ENCODE measurements at places on chromosomes 6 and 20.

DNA sequence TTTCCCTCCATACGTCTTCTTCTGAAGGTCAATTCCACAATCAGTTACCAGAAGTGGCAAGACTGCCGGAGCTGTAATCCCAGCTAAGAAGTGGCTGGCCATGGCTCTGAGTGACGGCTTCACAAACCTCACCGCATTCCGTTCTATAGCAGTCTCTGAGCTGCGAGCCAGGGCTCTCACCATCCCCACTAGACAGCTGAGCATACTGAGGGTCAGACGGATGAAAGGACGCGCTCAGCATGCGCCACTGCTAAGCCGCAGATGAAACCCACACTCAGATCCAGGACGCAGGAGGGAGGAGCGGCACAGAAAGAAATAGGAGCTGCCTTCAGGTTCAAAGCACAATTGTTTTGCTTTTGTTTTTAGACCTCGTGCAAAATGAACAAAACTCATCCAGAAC lies 97.9 kb downstream of the ANKRD60 start:
- DNase-seq: no peak

- no peak for DNase-seq
Observed at GRCh38 chr6:111260570-111261298, 173.4 kb downstream of the SLC16A10 start.

- no peak for DNase-seq
Observed at GRCh38 chr6:27870291-27870870, 41.8 kb downstream of the OR2B2 start.

- DNase-seq: no peak
Observed at GRCh38 chr20:55565096-55565773, 440.1 kb downstream of the CBLN4 start.

GRCh38 chr6:24576447-24576846 lies 69.5 kb downstream of the KIAA0319 start:
- DNase-seq: no peak

- no peak for DNase-seq
Observed at GRCh38 chr6:13924146-13924948, 405 bp upstream of the RNF182 start.

DNA sequence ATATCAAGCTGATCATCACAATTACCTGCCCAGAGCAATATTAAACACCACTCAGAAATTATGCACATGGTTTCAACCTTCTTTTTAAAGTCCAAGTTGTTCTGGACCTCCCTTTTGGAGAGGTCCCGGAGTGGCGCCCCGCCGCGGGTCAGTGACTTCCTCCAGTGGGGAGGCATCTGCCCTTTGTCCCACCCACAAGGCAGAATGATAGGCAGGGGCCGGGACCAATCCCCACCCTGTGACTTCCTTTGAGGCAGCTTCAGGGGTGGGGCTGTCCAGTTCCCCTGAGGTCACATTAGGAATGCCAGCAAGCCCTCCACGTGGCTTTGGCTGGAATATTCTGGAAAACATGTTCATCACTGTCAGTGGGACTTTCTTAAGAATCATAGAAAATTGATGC lies 207.0 kb downstream of the ANKRD60 start:
- DNase-seq: no peak

GRCh38 chr20:21272679-21273078 lies 30.5 kb upstream of the XRN2 start:
- DNase-seq: no peak

DNA sequence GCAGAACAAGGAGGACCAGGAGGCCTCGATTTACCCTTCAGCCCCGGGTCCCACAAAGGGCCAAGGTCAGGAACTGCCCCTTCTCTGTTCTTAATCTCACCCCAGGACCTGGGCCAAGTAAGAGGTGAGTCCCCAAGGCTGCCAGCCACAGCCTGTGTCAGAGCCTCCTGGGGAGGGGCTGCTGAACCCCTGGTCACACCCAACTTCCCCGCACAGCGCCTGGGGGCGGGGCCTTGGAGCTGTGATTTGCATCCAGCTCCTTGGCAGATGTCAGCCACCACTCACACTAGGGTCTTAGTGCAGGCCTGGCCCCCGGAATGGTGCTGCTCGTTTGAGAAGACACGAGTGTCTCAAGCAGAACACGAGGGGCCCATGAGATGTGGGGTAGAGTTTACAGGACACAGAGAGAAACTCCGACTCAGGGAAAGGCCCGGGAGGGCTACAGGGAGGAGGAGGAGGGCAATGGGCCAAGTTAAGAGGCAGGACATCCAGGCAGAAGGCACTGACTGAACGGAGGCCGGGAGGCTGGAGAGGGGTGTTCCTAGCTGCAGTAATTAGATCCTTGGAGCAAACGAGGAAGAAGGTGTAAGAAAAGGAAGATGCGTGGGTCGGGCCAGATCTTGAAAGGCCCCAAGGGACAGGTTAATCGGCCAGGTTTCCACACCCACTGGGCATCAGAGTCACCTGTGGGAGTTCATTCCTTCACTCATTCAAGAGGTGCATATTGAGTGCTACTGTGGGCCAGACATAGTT lies 26.9 kb downstream of the ZBP1 start:
- DNase-seq: no peak

DNA sequence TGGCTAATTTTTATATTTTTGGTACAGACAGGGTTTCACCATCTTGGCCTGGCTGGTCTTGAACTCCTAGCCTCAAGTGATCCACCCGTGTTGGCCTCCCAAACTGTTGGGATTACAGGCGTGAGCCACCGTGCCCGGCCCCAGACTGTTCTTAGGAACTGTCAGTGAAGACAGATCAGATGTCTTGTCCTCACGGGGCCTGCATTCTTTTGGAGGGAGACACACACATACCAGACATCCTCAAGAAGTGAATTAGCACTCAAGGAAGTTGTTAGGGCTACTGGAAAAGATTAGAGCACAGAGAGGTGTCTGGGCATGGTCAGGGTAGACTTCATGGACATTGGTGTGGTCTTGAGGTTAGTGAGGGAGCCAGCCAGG lies 10.3 kb upstream of the LPIN3 start:
- no peak for DNase-seq

DNA sequence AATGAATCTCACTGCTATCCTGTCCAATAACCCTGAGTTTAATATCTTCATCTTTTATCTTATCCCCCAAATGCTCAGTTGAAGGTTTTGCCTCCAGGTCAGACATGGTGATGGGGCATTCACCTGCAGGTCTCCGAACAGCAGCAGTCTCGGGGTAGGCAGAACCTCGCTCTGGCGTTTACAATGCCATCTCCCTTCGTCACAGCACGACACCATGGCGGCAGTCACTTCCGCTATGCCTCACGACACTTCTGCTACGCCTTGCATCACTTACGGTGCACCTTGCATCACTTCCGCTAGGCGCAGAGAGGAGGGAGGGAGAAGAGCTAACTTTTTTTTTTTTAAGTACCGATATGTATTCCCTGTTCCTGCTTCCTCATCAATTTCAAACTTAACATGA lies 194.9 kb downstream of the BCAS1 start:
- no peak for DNase-seq

DNA sequence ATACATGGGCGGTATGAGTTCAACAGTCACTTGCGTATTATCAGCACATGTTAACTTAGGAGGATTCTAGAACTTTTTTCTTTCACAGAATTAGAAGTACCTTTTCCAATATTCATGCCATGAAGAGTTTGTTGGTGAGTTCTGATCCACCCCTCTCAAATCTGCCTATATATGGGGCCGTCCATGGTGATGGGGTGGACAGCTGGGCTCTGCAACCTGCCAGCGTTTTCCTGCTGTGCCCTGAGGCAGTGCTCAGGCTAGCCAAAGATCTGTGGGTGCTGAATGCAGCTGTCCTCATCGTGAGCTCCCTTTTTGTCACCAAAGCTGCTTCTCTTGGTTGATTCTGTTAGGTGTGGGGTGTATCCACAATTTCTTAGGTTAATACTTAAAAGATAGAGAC lies 88.7 kb downstream of the THBS2 start:
- no peak for DNase-seq

GRCh38 chr6:112725541-112726085 lies 378.5 kb downstream of the RFPL4B start:
- no peak for DNase-seq

GRCh38 chr6:37492236-37492972 lies 7.3 kb downstream of the CCDC167 start:
- no peak for DNase-seq

DNA sequence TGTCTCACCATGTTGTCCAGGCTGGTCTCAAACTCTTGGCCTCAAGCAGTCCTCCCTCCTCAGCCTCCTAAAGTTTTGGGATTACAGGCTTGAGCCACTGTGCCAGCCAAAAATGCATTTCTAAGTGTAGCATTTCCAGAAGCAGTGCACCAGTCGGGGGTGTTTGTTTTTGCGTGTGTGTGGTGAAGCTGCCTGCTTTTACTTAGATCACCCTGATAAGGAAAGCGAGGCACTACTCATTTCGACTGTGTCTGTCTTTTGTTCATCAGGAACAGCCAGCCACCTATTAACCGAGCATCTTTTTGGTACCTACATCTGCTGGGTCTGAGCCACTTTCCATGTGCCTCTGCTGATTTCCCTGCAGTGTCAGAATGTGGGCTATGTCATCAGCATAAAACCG lies 18.7 kb downstream of the SIRT5 start:
- no peak for DNase-seq

DNA sequence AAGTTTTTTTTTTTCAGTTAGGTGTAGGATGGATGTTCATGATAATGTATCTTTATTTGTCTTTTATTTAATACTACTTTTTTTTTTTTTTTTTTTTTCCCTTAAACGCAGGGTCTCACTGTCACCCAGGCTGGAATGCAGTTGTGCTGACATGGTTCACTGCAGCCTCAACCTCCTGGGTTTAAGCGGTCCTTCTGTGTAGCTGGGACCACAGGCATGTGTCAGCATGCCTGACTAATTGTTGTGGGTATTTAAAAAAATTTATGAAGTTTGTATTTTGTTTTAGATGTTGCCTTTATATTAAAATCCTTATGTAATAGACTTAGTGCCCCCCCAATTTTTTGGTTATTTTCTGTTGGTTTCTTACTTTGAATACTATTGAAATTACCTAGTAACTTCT lies 42.6 kb downstream of the NCOA3 start:
- DNase-seq: no peak

DNA sequence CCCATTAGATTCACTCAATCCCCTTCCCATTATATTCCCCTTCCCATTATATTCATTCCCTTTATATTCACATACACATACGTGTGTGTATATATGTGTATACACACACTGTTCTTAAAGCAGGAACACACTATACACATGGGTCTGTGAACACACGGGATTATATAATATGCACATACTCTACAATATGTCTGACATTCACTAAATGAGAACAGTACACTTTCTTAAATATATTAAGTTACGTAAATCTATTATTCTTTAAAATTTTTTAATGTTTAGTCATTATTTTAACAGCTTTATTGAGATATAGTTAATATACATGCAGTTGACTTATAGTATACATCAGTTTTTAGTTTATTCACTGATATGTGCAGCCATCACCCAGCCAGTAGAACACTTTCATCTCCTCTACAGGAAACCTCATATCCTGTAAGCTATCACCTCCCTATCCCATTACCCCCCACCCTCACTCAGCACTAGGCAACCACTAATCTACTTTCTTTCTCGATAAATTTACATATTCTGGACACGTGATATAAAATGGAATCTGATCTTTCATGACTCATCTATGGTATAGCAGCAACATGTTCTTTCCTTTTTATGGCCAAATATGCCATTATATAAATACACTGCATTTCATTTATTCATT lies 13.9 kb upstream of the SUMO4 start:
- DNase-seq: no peak

GRCh38 chr6:108585921-108586536 lies 25.3 kb downstream of the FOXO3 start:
- no peak for DNase-seq

GRCh38 chr6:99604166-99605073 lies 2.2 kb upstream of the PRDM13 start:
- DNase-seq: no peak

GRCh38 chr20:19864130-19864529 lies 106.1 kb downstream of the RIN2 start:
- DNase-seq: no peak

DNA sequence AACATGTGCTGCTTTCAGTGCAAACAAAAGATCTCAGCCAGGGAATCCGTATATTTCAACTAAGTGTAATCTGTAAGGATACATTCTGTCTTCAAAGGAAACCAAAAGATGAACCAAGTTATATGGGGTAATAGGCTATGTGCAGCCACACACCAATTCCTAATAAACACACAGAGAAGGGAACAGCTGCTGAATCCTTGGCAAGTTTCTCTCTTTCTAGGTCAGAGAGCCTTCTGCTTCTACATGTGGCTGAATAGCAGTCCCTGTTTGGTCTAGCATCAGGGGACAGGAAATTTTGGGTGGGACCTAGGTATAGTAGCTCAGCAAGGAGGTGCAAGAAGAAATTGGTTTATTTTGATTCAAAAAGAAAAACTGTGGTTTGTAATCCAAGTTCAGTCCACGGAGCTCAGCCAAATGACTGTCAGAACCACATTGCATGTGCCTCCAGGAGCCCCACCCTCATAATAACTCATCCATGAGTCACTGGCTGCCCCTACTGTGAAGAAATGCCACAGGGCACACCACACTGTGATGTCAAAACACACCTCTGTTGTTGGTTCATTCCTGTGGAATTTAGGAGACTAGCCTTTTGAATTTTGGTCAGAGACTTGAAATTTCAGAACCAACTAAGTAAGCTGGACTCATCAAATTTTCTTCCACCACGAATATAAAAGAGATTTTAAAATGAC lies 21.1 kb downstream of the SPTLC3 start:
- DNase-seq: no peak

- DNase-seq: no peak
Observed at GRCh38 chr6:83769413-83769812, 60.5 kb upstream of the SNAP91 start.

DNA sequence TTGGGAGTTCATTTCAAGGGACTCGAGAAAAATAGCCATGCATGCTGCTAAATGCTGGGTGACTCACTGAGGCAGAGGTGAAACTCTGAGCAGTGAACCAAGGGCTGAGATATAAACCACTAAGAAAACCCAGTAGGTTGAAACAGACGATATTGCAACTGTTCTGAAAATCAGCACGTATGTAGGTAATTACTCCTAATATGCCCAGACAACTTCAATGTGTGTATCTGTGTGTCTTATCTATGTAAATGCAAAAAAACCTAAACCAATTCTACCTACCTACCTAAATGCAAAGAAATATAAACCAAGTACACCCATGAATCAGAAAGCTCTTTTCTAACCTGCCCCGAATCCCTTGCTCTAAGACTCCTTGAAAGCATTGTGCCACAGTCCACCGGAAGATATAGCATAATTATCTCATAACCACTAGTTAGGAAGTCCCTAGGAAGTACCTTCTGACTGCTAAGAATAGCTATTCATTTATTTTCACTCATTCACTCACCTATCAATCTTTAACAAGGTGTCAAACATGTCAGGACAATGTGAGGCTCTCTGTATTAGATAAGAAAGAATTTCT lies 458.7 kb upstream of the RUNX2 start:
- no peak for DNase-seq

Data from AML-193 (cell line).